ENCODE measurements at places on chromosomes 16 and 17.

DNA sequence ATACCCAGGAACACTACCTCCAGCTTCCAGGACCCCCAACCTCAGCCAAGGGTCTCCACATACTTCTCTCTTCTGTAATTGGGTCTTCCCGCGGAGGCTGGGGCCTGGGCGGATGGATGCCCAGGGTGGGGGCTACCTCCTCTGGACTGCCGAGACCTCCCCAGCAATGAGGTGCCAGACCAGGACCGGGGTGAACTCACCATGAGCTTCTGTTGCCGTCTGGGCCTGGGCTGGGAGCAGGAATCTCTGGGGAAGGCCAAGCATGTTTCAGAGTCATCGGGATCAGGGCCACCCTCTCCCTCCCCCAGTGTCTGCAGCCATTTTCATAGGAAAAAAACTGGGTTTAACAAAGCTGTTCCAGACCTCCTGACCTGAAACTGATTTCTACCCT lies 10.3 kb upstream of the BAHCC1 start:
- DNase-seq = no peak

DNA sequence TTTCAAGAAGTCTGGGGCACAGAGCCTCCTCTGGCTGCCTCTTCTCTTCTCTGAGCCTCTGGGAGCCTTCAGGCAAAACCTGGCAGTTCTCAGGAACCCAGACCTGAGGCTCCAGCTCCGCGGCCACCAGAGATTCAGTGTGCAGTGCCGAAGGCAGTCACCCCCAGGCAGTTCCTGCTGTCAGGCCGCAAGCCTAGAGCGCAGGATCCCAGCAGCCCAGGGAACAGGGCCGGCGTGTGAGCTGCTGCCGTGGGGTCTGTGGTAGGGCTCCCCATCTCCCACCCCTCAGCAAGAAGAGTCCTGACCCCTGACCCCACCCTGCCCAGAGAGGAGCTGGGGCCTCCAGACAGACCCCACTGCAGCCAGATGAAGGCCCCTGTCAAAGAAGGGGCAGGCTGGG lies 78.2 kb downstream of the AMFR start:
- DNase-seq = no peak

GRCh38 chr17:5545051-5545987 lies 39.0 kb downstream of the NLRP1 start:
- no peak for DNase-seq

- DNase-seq = no peak
These were observed 238.7 kb upstream of the TBX2 start for GRCh38 chr17:61160789-61161445.

DNA sequence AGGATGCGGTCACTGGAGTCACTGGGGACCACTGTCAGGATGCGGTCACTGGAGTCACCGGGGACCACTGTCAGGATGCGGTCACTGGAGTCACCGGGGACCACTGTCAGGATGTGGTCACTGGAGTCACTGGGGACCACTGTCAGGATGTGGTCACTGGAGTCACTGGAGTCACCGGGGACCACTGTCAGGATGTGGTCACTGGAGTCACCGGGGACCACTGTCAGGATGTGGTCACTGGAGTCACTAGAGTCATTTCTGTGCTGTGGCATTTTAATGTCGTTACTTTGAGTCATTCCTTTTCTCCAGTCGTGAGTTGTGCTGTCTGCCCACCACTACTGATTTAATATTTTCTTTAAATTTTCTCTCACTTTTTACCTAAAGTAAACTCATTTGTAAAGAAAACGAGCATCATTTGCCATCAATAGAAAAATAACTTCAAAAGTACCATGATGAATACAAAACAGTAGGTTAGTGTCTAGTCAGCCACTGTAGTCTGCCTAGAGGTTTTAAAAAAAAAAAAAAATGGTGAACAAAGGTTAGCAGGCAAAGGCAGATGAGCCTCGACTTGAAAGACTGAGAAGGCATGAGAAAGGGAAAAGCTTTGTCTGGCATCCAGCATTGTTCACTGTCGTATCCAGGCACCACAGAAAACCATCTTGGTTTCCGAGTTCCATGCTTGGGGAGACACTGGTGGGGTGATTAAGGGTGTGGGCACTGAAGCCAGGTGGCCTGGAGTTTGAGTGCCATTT lies 346.6 kb downstream of the SNX29 start:
- DNase-seq = no peak

DNA sequence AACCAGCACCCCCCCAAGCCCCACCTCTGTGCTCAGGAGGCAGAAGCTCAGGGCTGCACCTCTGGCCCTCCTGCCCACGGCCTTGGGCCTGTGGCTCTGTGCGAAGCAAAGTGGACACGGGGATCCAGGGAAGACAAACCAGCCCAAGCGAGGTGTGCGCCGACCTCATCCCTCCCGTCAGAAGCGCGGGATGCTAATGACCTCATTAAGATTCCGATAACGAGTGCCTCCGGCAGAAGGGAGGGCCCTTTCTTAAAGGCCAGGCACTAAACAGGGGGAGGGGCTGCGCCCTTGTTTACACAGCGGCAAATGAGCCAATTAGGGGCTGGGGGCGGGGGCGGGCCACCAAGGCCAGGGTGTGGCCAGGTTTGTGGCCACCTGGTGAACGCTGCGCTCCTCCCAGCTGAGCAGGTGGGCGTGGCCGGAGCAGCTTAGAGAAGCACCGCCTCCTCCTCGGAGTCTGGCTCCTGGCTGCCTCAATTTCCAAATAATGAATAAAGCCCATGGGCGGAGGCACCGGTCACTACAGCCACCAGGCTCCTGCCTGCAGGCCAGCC lies 3.2 kb downstream of the CBX4 start:
- DNase-seq = peak; percentile 68

- no peak for DNase-seq
These were observed 3.9 kb downstream of the COIL start for GRCh38 chr17:56956992-56957391.

- DNase-seq = no peak
These were observed 20.5 kb upstream of the MTMR4 start for GRCh38 chr17:58534901-58535421.

DNA sequence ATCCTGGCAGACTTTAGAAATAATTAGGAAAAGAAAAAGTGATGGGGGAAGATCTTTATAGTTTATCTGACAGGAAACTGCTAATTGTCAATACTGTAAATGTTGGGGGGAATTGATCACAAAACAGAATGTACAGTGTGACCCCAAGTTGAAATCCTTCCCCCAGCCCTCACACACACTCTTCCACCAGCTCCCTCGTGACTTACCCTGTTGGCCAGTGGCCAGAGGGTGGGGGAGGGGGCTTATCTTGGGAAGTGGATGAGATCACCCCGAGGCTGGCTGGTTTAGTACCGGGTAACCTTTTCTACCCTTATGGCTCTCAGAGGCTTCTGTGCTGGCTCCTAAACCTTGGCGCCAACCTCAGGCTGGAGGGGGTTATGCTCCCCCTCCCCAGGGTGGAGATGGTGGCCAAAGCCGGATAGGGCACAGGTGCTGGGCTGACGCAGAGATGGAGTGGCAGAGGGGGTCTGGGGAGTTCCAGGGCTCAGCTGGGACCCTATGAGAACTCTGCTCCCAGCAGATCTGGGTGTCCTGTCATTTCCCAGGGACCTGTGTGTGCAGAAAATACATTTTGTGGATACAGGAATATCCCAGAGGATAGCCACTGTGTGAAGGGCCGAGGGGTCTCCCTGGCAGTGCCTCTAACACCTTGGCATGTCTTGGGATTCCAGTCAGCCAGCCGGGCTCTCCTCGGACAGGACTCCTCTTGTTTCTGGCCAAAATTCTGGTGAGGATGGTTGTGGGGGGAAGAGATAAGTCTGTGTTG lies 18.6 kb downstream of the CDH16 start:
- no peak for DNase-seq

DNA sequence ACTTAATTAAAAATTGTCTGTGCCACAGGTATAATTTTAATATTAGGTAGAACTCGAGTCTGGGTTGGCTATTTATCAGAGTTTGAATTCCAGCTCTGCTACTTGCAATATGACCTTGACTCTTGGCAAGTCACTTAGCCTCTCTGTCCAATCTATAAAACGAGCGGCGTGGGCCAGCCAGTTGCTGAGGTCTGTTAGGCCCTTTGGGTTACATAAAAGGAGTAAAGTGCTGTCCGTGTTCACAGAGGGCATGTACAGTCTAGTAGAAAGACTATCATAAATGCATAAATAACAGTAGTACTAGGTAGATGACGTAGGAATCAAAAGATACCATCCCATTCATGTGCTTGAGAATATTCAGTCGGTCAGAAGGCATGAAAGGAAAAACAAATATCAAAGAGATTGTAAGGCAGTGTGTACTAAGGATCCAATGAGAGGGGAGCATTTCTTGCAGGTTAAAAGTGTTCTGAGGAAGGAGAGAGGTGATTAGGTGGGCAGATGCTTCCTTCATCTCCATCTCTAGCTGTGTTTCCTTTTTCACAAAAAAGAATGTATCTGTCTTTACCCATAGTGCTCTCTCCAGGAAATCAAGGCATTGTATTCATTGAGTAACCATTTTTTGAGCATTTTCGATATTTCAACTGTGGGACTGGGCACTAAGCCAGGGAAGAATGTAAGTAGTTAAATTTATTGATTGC lies 2.4 kb downstream of the TNRC6A start:
- no peak for DNase-seq

- DNase-seq = no peak
These were observed 21.5 kb upstream of the SKAP1 start for GRCh38 chr17:48451489-48451888.

DNA sequence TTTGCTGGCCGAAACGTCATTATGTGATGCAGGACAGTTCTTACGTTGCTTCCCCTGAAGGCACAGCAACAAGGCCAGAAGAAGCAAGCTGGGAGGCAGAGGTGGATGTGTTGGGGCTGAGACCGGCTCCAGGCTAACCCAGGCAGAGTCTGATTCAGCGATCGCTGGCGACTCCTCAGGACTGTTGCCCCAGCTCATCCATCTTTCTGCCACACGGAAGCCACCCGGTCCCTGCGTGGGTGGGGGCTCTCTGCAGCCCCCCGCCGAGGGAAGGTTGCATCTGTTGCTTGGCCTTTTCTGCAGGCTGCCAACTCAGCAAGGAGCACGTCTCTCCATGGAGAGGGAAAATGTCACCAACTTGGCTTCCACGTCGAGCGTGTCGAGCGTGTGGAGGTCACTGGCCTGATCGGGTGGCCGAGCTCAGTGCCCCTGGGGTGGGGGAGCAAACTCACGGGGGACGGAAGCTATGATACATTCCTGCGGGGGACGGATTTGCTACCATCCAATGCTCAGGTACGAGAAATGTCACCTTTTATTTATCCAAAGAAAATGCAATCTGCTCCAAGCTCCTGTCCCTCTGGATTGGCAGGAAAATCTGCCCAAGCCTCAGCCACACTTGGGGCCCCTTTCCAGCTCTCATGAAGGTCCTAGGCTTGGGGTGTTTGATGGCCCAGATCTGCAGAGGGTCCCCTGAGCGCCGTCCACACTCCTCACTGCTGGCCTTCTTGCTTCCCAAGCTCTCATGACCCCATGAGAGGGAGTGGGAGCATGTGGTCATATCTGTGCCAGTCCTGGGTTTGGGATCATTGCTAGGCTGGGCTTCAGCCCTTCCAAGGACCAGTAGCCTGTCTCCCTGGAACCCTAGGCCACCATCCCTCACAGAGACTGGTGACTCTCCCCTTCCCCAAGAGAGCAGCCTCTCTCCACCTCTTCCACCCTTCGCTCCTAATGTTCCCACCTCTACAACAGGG lies 69.4 kb downstream of the RPH3AL start:
- no peak for DNase-seq

GRCh38 chr16:81397058-81397878 lies 47.3 kb upstream of the CMIP start:
- no peak for DNase-seq

DNA sequence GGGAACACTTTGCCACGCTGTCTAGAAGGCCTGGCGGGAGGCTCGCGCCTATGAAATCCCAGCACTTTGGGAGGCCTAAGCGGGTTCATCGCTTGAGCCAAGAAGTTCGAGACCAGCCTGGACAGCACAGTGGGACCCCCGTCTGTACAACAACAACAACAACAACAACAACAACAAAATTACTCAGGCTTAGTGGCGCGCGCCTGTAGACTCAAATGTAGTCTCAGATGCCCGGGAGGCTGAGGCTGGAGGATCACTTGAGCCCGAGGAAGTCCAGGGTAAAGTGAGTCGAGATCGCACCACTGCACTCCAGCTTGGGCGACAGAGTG lies 297 bp upstream of the SLFN13 start:
- no peak for DNase-seq

- no peak for DNase-seq
These were observed 1128.6 kb downstream of the CDH8 start for GRCh38 chr16:60907645-60908044.
